ENCODE measurements at places on chromosomes 1 and 21. TPM values are rescaled to one million over a fixed set of nuclear protein-coding genes. Genes with fewer than 3 reads are reported as not detected.

SYDE2 gene
- total RNA-seq = 8.3 TPM

USH2A gene
- not detected for total RNA-seq

SPAG17 gene
- 1.2 TPM for total RNA-seq

SERPINC1 gene
- total RNA-seq = not detected

S100A14 gene
- total RNA-seq = 1.3 TPM
